Esophagus squamous epithelium (tissue), 5 donors: ENCODE measurements at places on chromosomes 7 and 10.

- DNase-seq: no peak
Observed at GRCh38 chr7:158720112-158720511, 15.5 kb upstream of the NCAPG2 start.

GRCh38 chr7:21304808-21305375 is 123.0 kb upstream of the SP4 start:
- no peak for DNase-seq

- DNase-seq: no peak
Observed at GRCh38 chr10:73780966-73781365, 882 bp upstream of the CHCHD1 start.

- DNase-seq: no peak
Observed at GRCh38 chr10:23448802-23449570, 10.1 kb downstream of the OTUD1 start.

- no peak for DNase-seq
Observed at GRCh38 chr7:151289891-151290290, 41.4 kb upstream of the SMARCD3 start.

DNA sequence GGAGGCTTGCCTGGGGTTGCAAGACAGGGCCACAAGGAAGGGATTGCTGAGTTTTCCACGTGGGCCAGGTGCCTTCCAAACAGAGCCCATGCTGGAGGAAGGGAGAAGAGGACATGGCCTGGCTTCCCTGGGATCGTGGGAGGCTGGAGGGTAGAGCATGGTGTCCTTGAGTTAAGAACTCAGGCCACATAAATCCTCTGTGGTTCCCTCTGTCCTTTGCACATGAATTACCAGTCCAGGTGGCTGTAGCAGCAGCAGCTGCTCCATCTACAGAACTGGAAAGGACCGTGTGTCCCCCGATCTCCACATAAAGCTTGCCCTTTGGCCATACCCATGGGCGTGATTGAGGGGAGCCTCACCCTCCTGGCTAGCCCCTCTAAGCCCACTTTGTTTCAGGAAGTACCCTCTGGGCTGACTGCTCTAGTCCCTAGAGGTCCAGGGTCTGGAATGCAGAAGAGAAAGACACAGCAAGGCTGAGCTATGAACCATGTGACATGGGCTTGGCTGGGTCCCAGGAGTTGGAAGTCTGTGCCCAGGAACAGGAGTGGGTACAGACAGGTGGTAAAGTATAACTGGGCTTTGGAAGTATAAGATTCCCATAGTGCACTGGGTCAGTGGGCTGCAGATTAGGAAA is 84.9 kb downstream of the C10orf105 start:
- DNase-seq: no peak

DNA sequence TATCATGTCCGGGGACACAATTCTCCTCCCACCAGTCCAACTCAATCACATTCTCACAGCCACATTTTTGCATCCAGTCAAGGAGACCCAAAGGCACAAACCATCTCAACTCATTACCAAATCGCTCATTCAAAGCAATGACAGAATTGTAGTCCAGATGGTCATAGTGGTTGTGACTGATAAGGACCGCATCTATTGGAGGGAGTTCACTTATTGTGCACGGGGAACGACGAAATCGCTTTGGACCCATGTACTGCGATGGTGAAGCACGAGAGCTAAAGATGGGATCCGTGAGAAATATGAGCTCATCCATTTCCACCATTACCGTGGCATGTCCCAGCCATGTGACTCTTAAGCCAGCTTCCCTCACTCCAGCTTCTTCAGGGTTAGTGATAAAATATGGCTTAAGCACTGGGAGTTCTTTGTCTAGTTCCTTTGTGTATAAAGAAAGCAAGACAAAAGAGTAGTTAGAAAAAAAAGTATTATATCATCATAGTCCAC is 29.1 kb downstream of the NAPEPLD start:
- DNase-seq: no peak

DNA sequence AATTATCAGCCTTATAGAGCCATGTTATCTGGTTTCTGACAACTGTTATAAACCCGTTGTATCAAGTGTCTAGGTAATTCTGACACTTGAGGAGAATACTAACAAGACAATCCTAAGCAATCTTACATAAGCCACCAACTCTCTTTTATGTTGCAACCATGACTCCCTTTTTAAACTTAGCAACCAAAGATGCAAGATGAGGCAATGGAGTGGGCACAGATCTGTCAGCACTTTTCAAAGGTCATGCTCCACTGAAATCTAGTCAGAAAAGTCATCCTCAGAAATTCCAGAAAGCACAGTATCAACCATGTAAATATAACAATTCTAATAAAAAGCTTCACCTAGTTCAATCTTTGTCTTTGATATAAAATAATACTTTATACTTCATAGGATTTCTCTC is 77.0 kb upstream of the SEMA3A start:
- DNase-seq: no peak

- no peak for DNase-seq
Observed at GRCh38 chr10:20281579-20281978, 465.3 kb downstream of the PLXDC2 start.

- DNase-seq: no peak
Observed at GRCh38 chr10:50470798-50471582, 152.8 kb downstream of the SGMS1 start.

DNA sequence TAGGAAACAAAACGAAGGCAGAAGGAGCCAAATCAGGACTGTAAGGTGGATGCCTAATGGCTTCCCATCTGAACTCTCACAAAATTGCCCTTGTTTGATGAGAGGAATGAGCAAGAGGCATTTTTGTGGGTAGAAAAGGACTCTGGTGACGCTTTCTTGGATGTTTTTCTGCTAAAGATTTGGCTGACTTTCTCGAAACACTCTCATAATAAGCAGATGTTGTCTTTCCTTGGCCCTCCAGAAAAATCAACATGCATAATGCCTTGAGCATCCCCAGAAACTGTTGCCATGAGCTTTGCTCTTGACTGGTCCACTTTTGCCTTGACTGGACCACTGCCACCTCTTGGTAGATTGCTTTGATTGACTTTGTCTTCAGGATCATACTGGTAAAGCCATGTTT is 13.5 kb downstream of the PTPN12 start:
- no peak for DNase-seq

DNA sequence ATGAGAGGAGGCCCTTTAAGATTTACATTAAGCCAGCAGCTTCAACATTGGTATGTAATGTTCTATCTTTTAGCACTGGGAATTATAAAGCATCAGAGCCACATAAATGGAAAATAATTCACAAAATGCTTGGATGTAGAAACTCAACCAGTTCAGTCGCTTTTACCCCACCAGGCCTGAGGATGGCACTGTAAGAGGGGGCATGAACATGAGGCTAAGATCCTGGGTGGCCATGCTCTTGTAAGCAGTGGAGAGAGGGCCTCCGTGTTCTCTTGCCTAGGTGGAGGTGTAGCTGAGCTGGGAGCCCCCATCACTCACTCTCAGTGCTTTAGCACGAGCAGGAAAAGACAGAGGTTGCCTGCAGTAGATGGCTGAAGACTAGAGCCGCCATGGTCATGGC is 238.8 kb downstream of the FANK1 start:
- DNase-seq: no peak

- no peak for DNase-seq
Observed at GRCh38 chr7:154965014-154965413, 37.9 kb downstream of the PAXIP1 start.

- no peak for DNase-seq
Observed at GRCh38 chr10:95796504-95796903, 40.5 kb downstream of the ENTPD1 start.
